ENCODE measurements at places on chromosomes 5 and 9.

GRCh38 chr5:174189654-174190541 is 144.4 kb downstream of the NSG2 start:
- DNase-seq = no peak

GRCh38 chr5:168073311-168073710 is 218.1 kb upstream of the WWC1 start:
- DNase-seq = no peak

- DNase-seq = no peak
These were observed 1.6 kb downstream of the IRX4 start for GRCh38 chr5:1881098-1881572.

DNA sequence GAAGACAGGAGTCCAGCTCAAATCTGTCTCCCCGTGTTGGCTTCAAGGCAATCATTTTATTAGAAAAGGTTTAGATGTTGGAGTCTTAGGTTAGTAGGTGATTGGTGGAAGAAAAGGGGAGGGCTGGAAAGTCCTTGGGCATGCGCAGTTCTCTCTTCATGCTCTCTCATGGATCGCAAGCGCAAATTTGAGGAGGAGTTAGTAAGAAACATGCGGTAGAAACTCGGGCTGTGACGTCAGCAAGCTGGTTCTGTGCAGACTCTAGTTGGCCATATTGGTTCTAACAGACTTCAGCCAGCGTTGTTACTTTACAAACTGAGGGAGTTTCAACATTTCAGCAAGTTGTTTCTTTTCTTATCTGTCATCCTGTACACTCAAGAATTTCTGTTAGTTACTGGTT is 392.2 kb downstream of the CDK5RAP2 start:
- DNase-seq = no peak

- no peak for DNase-seq
These were observed 20.1 kb upstream of the NSMF start for GRCh38 chr9:137478962-137479861.

Measured in urinary bladder (tissue), 4 donors.